ENCODE measurements at places on chromosomes 7 and 10.

- DNase-seq = no peak
These were observed 57.1 kb upstream of the IGFBP3 start for GRCh38 chr7:45978010-45978681.

GRCh38 chr10:75250934-75251333, 15.2 kb upstream of the COMTD1 start:
- no peak for DNase-seq

DNA sequence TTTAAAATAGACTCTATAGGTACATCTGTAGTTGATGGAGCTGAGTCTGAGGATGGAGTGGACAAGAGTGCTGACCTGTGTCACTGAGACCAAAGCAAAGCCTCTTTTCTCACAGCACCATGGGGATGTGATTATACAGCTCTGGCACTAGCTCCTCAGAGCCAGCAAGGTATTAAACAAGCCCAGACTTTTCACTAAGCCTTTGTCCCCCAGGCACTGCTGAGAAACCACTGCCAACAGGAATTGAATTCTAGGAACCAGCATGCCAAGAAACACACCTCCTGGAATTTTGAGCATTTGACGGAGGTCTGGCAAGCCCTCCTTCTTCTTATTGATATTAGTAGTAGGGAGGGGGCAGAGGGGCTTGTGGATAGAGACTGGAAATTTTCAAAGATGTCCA, 147.0 kb downstream of the C1GALT1 start:
- DNase-seq = no peak

GRCh38 chr10:93968540-93968945, 25.2 kb upstream of the PLCE1 start:
- DNase-seq = no peak

DNA sequence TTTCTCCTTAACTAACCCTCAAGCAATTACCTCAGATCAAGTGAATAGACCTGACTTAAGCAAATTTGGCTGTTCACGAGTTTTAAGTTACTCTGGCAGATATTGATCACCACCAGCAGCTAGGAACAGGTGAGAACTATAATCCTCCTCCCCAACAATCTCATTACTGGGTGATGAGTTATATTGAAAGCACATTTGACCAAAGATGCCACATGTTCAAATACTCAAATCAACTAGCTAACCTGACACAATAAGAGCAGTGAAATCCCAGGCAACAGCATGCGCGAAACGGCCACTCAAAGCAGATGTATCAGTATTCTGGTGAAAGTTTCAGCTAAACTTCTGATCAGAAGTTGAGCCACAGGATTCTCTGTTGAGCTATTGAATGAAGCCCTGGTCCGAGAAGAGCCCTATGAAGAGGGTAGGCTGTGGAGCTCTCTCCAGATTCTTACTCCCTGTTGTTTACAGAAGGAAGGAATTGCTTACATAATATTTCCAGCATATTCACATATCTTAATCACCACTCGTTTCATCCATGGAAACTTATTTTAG, 52.6 kb downstream of the CAV1 start:
- no peak for DNase-seq

- no peak for DNase-seq
These were observed 161.3 kb downstream of the EGFR start for GRCh38 chr7:55179931-55180682.

- DNase-seq = no peak
These were observed 199.5 kb downstream of the INHBA start for GRCh38 chr7:41503438-41503837.

GRCh38 chr10:75013522-75013921, 97.9 kb upstream of the SAMD8 start:
- DNase-seq = no peak

- DNase-seq = no peak
These were observed 3.2 kb downstream of the ZNF316 start for GRCh38 chr7:6640246-6640721.

DNA sequence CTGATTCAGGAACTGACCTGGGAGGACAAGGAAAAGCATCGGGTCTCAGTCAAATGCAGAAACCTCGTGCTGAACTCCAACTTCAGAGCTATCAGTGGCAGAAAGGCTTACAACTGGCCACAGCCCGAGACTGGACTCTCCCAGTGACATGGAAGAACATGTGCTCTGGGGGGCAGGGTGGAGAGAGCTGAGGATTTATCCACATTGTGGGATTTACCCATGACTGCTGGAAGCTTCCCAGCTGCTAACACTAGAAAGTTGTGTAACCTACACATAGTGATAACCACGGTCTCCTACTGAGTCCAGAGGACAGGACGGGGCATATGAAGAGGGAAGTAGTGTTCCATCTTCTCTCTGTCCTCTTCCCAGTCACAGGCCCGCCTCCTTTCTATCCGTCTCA, 103.4 kb downstream of the ITIH5 start:
- no peak for DNase-seq

- DNase-seq = no peak
These were observed 46.7 kb upstream of the RHOBTB1 start for GRCh38 chr10:60990663-60991062.

DNA sequence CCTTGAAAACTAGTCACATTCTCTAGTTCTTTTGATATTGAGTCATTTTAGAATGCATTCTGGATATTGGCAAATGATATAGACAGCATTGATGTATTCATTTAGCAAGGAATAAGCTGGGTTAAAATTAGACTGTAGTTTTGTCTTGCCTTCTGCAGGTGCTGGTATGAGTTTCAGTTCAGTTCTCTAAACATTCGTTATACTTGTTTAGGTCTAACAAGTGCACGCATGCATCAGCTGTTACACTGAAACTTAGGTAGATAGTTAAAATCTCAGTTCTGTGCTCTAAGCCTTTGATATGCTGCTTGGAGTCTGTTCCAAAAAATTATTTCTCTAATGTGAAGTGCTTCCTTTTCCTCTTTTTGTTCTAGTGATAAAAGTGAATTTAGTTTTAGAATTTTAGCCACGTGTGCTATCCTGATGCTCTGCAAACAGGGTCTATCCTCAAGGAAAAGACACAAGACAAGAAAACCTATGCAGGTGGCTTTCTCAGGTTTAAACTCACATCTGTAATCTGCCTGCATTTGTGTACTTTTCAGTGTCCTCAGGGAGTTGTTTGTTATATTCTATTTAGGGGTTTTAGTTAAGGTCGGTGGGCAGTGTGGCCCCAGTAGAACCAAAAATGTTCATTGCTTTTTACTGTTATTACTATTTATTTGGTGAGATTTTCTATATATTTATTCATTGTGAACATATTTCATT, 409.0 kb downstream of the CDC14C start:
- DNase-seq = no peak

DNA sequence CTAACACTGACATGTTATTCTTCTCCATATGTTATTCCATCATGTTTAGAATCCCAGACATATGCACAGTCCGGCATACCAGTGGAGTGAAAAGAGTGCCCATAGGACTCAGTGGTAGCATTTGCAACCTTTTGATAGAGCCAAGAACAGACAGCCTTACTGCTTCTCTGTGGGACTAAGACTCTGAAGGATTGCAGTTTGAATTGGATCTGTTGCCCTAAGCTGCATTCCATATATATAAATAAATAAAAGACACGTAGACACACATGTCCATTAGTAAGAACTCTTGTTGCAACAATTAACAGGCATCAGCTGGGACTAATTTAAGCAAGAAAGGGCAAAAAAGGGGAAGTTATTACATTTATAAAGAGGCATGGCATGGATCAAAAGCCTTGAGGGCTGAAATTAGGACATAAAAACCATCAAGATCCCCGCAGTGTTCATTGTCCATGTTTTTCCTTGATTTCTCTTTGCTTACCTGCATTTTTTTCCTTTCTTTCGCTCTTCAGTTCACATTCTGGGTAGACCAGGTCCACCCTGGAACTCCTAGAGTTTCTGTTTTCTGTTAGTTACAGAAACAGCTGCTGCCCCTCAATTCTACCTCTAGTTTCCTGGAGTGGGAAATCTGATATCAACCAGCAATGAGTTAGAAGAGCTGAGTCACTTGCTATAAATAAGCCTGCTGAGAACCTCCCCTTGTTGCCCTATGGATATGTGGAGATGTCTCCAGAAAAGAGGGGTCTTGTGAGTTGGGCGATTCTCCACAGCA, 132.4 kb downstream of the SORCS1 start:
- DNase-seq = no peak

DNA sequence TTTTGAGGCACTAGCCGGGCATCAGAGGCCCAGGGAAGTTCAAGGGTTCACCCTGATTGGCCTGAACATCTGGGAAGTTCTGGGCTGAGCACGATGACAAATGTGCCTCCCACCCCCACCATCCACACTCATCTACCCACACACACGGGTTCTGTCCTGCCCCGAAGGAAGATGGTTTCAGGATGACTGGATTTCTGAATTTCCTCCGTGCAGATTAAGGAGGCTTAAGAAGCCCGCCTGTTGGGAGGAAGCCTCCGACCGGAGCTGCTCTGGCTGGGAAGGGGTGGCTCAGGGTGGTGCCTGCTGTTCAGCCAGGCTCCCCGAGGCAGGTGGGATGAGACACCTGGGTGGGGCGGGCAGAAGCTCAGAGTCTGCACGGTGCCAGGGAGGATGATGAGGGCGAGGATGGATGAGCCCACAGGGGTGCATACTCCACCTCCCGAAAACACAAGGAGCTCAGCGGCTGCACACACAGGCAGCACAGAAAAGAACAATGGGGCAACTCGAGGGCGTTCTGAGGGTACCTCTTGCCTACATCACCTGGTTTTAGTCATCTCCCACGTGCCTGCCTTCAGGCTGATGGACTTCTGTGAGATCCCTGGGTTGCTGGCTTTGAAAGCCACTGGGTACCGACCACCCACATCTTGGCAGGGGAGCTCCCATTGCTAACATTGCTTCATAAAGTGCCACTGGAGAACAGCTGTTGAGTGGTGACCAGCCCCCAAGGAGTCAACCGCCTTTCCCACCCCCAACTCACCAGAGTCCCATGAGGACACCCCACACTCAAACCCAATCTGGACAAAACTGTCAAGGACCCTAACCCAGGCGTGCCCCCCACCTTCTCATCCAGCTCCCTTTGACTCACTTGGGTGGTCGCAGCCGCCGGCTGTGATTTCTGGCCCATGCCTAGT, 41.2 kb downstream of the CALML3 start:
- DNase-seq = no peak

GRCh38 chr10:86065711-86066251, 300.8 kb downstream of the GRID1 start:
- DNase-seq = no peak
